ENCODE measurements at places on chromosomes 4 and X.

GRCh38 chr4:169100670-169101101 lies 90.6 kb upstream of the CBR4 start:
- no peak for DNase-seq

- no peak for DNase-seq
These were observed 6.3 kb downstream of the FMR1 start for GRCh38 chrX:147917700-147918695.

DNA sequence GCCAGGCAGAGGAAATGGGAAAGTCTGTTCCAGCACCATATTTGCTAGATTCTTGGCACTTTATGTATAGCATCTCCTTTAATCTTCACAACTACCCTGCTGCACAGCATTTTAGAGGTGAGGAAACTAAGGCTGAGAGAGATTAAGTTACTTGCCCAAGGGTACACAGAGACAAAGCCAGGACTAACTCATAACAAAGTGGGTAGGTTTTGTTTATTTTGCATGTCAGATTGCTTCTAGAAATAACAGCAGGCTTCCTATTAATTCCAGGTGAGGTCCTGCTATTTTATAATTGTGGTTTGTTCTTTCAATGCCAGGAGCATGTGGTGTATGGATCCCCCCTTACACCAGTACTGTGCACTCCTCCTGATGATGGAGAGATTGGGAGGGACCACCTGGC lies 15.0 kb downstream of the TCEANC start:
- no peak for DNase-seq

DNA sequence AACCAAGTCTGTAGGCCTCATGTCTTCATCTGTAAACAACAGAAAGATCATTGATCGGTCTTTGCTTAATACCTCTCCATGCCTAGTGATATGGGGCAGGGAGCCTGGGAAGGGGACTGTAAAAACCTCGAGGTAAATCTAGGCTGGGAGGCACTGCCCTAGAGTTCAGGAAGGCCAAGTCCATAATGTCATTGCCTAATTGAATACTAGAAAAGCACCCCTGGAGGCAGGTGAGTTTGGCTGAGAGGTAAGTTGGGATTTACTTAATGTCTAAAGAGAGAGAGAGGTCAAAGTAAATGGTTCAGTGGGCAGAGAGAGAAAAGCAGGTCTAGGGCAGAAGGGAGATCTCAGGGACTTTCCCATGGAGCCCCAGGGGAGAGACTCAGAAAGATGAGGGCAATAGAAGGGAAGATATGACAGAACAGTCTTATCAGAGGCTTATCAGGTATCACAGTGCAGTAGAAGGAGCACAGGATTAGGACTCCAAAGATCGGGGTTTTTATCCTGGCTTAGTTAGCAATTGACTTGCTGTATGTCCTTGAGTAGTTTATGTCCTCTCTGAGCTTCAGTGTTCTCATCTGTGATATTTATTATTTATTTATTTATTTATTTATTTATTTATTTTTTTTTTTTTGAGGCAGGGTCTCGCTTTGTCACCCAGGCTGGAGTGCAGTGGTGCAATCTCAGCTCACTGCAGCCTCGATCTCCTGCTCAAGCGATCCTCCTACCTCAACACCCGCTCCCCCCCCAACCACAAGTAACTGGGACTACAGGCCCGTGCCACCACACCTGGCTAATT lies 85.2 kb downstream of the SLC16A2 start:
- DNase-seq, result no peak

DNA sequence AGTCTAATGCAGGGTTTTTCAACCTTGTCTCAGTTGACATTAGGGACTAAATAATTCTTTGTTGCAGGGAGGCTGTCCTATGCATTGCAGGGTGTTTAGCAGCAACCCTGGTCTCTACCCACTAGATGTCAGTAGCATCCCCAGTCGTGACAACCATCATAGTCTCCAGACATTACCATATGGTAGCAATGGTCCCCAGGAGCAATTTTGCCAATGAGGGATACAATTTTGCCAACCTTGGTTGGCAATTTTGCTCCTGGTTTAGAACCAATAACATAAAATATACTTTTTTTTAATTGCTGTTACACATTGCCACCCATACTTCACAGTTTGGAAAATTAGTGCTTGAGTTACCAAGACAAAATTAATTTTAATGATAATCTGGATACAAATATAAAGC lies 6.0 kb downstream of the EREG start:
- no peak for DNase-seq

GRCh38 chr4:104491481-104492182 lies 3.1 kb downstream of the CXXC4 start:
- DNase-seq, result no peak

DNA sequence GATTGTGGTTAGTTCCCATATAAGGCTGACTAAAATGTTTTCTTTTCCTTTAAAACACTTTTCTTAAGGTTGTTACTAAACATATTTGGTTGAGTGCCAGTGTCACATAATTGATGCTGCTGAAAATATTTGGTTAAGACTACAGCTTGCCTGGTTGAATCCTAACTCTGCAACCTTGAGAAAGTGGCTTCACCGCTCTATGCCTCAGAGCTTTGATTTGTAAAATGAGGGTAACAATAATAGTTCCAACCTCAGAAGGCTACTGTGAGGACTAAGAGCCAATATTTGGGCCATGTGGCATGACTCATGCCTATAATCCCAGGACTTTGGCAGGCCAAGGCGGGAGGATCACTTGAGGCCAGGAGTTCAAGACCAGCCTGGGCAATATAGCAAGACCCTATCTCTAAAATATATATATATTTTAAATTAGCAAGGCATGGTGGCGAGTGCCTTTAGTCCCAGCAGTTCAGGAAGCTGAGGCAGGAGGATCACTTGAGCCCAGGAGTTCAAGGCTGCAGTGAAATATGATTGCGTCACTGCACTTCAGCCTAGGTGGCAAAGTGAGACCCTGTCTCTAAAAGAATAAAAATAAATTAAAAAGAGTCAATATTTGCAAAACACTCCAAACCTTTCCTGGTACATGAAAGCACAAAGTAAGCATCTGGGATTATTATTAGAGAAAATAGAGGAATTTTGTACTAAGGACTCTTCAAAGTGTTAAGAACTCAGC lies 7.1 kb upstream of the NEIL3 start:
- no peak for DNase-seq

DNA sequence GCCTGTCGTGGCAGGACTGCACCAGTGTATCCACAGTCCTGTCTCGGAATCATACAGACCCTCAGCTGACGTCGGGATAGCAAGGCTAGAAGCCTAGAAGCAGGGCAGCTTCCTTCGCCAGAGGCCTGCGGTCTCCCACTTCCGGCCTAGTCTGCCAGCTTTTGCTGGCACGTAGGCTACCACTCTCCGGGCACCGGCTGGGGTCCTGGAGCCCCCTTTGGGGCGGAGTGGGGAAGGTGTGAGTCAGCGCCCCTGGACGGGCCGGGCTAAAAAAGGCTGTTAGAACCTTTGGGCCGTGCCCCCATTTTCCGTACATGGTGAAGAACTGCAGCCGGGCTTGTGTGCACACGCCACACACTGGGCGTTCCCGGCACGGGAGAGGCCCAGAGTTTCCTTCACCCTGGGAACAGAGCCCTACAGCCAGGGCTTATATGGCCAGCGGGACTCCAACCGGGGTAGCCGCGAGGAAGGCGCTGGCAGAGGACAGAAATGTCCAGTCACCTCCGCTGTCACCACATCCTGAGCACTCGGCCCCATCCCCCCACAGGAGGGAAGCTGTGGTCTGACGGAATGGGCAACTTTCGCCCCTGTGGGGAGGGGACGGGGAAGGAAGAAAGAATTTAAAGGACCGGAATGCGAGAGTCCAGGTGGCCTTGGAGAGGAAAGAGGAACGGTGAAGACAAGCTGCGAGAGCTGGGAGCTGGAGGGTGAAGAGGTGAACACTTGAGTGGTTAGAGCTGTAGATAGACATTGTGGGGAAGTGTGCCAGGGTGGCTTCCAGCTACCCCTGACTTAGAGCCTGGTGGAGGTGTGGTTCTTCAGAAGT lies 4.6 kb downstream of the MAGIX start:
- DNase-seq, result no peak

DNA sequence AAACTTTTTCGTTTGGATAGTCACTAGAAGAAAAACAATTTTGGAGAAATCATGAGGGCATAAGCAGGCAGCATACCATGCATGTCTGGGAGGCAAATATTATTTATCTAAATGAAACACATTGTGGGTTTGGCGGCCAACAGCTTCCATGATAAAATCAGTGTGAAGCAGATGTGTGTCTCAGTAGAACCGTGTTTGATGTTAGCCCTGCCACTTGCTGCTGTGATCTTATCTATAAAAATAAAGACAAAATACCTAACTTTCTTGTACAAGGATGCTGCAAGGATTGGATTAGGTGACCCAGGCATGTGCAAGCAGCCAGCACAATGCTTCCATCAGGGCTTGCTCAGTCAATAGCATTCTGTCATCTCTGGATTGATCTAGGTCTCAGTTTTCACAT lies 341.4 kb downstream of the PACRGL start:
- DNase-seq, result no peak

Data from stimulated activated CD4-positive, alpha-beta T cell treated with anti-CD3 and anti-CD28 coated beads, Interleukin-1b, Interleukin-23, amount 100 ng/mL, for 1 hour (primary cell).